NCI-H460 (cell line): ENCODE measurements at places on chromosomes 11 and 22. TPM values are rescaled to one million over a fixed set of nuclear protein-coding genes. Genes with fewer than 3 reads are reported as not detected.

DNA sequence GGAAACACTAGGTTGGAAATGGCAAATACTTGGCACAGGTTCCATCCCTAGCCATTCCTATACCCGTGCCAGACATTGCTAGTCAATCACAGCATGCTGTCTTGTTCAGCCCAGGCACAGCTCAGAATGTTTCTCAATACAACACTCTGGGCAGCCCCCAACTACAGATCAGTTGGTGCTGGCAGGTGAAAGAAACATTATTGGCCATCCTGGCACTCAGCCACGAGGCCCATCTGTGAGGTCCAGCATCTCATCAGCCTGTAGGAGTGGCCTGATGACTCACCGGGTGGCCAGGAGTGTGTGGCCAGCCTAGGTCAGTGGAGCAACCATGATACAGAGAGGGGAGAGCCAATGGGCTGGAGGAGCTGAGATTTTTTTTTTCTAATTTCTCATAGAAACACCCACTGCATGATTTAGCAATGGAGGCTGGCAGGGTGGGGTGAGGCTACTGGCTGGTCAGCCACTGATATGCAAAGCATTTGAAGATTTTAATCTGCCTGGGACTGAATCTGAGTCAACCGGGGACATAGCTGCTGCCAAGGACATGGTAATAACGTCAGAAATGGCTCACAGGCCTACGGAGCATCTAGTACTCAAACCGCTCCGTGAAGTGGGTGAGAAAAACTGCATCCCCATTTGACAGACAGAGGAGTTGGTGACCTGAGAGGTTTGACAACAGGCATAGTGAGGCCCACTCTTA lies 5.4 kb downstream of the MYO18B start:
- DNase-seq, result peak; percentile 76

DNA sequence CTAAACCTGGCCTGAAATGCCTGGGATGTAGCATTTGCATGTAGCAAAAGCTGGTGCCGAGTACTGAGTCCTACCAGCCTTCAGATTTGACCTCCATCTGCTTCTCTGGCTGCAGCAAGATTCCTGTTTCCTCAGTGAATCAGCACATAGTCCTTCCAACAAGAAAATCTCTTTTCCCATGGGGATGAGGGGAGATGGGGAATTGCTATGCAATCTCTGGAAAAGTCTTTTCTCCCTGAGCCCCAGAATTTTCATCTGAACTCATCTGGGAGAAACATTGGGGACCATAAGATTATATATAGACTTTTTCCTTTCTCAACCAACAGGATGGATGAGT lies 32.0 kb upstream of the YWHAH start:
- no peak for DNase-seq

DNA sequence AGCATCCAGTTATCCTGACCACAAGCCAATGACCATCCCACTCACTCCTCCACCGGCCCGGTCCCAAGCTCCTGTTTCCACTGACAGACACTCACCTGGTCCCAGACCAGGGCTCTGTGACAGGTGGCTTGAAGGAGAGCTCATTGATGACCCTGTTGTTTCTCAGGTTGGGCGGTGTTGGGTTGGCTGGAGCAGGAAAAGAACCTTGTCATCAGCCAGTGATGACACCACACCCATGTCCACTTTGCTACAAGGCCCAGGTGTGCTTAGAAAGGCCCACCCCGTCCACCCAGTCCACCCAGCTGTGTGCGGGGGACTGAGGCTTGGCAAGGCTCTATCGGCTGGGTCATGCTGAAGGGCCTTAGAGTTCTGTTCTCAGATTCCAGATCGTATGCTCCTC lies 42.9 kb downstream of the GAB4 start:
- no peak for DNase-seq

The OR8K1 gene
- total RNA-seq, result not detected in 2 replicates

- no peak for DNase-seq
These were observed 36.0 kb downstream of the ART5 start for GRCh38 chr11:3605771-3606203.

GRCh38 chr11:65954771-65955170 lies 6.8 kb upstream of the SART1 start:
- no peak for DNase-seq

The TRPM5 gene
- not detected in 2 replicates for total RNA-seq

GRCh38 chr11:2074266-2074825 lies 64.8 kb downstream of the IGF2 start:
- DNase-seq, result no peak

The LRRC55 gene
- total RNA-seq, result not detected in 2 replicates

The C11orf87 gene
- total RNA-seq, result not detected in 2 replicates

- no peak for DNase-seq
These were observed 5.0 kb upstream of the CCDC81 start for GRCh38 chr11:86369668-86370067.

The MAJIN gene
- total RNA-seq, result 0.63 TPM in 1 of 2 replicates, not detected in the other

The RGL4 gene
- total RNA-seq, result 0.07 TPM in 1 of 2 replicates, not detected in the other

GRCh38 chr11:114215428-114215827 lies 80.8 kb upstream of the NNMT start:
- no peak for DNase-seq

- no peak for DNase-seq
These were observed 44.4 kb upstream of the DBX1 start for GRCh38 chr11:20204681-20205080.

The PANX3 gene
- not detected in 2 replicates for total RNA-seq

The NXPE1 gene
- total RNA-seq, result not detected in 2 replicates

GRCh38 chr11:6607190-6607795 lies 3.7 kb downstream of the ILK start:
- no peak for DNase-seq
